ENCODE measurements at places on chromosomes 16 and 17.

GRCh38 chr16:11560701-11561453 lies 25.8 kb downstream of the LITAF start:
- DNase-seq, result peak; percentile 58

GRCh38 chr16:4021070-4021779 lies 95.0 kb downstream of the ADCY9 start:
- DNase-seq, result no peak

GRCh38 chr16:66250686-66251431 lies 115.6 kb upstream of the CDH5 start:
- DNase-seq, result peak; percentile 68

DNA sequence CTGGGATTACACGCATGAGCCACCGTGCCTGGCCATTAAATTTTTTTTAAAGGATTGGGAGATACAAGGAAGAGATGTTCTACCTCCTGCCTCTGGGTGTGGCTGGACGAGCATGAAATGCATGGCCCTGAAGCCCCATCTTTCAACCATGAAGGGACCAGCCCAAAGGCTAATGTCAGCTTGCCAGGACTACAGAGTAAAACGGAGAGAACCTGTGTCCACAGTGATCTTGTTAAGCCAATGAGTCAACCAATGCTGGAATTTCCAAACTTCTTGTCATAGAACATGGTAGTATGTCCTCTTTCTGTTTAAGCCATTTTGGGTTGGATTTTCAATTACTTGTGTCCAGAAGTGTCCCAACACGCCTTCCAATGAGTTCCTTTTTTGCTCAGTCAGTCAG lies 71.3 kb downstream of the RTN4RL1 start:
- no peak for DNase-seq

DNA sequence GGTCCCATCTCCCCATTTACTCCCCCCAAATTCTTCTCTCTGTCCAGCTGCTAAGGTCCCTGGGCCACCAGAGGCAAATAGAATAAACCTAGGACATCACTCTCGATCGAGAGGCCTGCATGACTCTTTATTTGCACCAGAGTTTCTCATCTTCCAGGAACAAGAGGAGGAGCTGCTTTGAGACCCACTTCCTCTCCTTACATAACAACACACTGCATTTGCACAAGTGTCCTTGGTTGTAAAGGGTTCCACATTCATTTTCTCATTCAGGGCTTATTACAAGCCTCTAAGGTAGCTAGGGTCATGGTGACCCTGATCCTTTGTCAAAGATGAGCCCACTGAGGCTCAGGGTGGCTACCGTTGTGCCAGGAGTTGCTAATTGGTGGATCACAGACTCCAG lies 38.1 kb upstream of the RHOT1 start:
- no peak for DNase-seq

All from left cardiac atrium (tissue), 4 donors.